ENCODE measurements at places on chromosomes 6 and 20.

DNA sequence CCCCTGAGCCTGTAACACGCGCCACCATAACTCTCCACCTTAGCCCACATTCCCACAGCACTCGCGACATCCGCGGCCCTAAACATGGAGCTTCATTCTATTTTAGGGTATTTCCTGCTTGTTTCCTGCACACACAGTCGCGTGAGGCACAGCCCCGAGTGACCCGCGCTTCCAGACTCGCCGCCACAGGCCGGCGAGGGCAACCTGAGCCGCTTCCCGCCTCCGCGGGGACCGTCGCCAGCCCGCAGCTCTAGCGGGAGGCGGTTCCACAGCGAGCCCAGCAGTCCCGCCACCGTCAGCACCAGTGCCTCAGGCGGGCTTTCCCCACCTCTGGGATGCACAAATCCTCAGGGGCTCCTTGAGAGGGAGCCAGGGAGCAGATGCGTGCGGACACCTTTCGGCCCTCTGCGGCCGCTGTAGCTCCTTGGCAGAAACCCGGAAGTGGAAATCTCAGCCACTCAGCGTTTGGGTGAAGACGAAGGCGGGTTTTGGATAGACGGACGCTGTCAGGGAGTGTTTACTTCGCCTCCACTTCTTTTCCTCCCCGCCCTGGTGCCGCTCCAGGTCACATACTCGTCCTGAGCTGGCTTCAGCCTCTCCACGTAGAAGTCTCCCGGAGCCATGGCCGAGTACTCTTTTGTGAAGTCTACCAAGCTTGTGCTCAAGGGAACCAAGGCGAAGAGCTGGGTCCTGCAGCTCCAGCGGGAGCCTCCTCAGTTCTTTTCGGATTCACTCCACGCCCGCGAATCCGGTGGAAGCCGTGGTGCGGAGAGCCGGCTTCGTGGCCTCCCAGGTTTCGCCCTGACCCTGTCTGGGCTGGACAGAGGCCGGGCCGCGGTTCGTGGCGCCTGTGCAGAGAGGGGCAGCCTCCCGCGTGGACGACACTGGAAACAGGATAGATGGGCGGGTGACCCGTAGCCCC is 2177.4 kb upstream of the DEFB115 start:
- peak; percentile 19 for DNase-seq

- DNase-seq, result no peak
These were observed 48.2 kb upstream of the BLCAP start for GRCh38 chr20:37575884-37576283.

- DNase-seq, result no peak
These were observed 5.2 kb downstream of the TOX2 start for GRCh38 chr20:43919686-43920403.

DNA sequence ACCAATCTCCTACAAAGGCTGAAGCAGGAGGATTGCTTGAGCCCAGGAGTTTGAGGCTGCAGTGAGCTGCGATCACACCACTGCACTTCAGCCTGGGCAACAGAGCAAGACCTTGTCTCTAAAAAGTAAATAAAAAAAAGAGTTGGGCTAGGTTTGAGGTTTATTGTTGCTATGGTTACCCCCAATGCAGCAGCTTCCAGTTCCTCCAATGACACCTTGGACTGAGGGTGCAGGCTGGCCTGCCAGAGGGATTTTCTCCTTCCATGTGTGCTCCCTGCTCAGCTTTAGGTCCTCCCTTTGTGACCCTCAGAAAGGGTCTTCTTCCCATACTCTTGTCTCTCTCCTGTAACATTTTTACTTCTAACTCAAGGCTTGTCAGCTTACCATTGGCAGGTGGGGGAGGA is 10.6 kb upstream of the TBC1D20 start:
- no peak for DNase-seq

- no peak for DNase-seq
These were observed 109.6 kb upstream of the RREB1 start for GRCh38 chr6:6998194-6998569.

DNA sequence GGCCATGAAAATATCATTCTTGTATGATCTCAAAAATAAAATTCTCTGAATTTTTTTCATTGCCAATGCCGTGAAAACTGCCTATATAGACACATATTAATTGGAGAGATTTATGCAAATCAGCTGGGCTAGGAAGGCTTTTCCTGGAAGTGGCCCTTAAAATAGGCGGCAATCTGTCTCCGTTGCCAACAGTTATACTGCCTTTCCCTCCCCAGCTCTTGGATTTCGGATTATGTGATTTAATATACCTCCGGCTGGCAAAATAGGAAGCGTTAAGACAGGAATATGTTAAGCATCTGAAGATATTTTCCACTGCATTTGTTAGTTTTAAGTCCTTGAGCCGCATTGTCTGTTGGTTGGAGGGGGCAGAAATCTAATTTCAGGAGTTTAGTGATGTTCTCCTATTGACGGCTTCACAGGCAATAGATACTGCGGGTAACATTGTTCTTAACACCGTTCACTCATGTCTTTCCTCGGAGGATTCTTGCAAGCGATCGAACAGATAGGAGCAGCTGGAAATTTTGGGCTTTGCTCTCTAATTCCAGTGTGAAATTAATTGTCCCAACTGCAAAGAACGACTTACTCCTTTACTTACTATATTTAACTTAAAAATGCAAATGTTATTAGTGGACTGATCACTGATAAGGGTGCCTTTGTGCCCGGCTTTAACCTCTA is 113.3 kb downstream of the LINC00237 start:
- no peak for DNase-seq

DNA sequence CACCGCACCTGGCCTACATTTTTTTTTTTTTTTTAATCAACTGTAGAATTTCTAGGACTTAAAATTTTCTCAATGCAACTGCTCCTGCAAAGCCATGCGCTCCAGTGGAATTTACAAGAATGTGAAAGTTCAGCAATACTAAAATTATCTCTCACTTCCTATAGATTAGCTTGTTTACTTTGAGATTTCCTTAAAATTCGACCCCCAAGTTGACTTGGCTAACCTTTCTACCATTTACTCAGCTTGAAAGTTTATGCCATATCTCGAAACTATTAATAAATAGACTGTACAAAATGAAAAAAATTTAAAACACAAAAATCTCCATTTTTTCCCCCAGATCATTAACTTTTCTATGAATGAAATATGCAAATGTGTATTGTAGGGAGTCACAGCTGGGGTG is 64.3 kb downstream of the ZBTB2 start:
- no peak for DNase-seq

GRCh38 chr6:46051962-46052361 is 36.3 kb upstream of the CLIC5 start:
- no peak for DNase-seq

Measured in activated T-cell treated with anti-CD3 and anti-CD28 coated beads, Interleukin-2, amount 50 U/mL, for 72 hours (primary cell).